ENCODE measurements at places on chromosomes 6 and 20. TPM values are rescaled to one million over a fixed set of nuclear protein-coding genes. Genes with fewer than 3 reads are reported as not detected.

DNA sequence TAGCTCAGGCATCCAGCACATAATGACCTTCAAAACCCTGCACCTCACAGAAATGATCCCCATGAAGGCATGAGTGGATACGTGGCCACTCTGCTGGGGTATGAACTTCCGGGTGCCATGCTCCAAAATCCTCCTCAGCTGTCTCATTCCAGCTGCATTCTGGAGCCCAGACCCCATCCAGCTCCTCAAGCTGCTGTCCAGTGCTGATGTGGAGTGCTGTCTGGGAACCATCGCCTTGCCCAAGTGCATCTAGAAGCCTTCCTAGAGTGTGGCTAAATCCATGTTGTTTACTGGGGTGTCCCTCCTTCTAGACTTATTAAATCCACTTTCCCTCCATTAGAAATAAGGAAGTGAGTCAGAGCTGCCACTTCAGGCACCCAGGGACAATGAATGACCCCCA is 130.8 kb upstream of the PTPRT start:
- DNase-seq, result no peak

DNA sequence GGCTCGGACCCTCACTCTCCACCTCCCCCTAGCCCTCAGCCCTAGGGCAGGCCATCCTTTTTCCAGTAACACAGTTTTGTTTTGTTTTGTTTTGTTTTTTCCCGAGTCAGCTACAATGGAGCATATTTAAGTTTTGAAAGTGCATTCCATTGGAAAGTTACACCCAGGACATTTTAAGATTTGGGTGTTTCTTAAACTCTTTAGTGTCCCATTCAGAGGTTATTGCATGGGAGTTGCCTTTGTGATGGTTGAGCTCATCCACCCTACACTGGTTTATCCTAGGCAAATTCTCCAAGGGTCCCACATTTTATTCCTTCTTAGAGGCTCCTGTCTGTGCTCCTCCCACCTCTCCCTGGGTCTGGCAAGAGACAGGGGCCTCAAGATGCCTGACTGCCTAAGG is 58.9 kb downstream of the THBS2 start:
- DNase-seq, result no peak

DNA sequence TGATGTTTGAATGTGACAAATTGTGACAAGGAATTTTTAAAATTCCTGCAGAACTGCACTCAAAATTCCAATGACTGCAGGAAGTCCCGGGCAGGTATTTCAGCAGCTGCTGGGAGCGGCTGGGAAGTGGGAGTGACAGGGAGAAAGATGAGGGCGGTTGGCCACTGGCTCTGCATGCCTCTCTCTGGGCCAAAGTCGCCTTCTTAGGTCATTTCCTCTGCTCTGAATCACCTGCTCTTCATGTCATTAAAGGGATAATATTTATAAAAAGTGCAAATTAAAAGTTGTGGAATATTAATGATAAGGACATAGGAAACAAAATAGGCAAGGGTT is 43.9 kb downstream of the RAMACL start:
- DNase-seq, result no peak

- no peak for DNase-seq
Observed at GRCh38 chr6:75081047-75081446, 124.8 kb downstream of the COL12A1 start.

GRCh38 chr6:129818251-129818650 is 42.9 kb downstream of the TMEM244 start:
- no peak for DNase-seq

DNA sequence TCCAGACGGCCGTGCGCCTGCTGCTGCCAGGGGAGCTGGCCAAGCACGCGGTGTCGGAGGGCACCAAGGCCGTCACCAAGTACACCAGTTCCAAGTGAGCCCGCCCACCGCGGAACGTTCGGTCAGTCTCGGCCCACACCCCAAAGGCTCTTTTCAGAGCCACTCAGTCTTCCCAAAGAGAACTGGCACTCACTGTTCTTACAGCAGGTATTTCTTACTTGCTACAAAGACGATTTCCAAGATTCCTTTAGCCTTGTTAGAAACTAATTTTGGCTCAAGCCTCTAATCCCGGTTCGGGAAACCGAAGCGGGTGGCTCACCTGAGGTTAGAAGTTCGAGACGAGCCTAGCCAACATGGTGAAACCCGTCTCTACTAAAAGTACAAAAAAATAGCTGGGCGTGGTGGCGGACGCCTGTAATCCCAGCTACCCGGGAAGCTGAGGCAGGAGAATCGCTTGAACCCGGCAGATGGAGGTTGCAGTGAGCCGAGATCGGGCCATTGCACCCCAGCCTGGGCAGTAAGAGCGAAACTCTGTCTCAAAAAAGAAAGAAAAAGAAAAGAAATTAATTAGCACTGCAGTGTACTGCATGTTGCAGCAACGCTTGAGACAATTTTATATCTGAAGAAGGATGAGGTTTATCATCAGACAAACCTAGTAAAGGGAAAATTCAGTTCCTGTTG is 73.1 kb downstream of the OR2B2 start:
- DNase-seq, result no peak

DNA sequence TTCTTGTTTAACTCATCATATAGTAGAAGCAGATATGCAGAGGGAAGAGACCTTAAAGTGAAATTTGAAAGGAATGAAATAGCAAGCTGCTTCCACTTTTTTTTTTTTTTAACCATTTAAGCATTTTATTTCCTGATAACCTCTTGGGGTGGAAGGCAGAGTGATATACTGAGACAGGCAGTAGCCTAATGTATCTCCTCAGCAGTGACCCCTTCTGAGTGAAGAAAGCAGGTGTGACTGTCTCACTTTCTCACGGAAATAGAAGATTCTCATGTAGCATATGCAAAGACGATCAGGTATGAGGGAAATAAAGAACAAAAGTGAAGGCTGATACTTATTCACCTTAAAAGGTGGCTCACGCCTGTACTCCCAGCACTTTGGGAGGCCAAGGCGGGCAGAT is 187.1 kb upstream of the STXBP5 start:
- DNase-seq, result no peak

GRCh38 chr20:14913896-14914620 is 576.6 kb upstream of the FLRT3 start:
- no peak for DNase-seq

DNA sequence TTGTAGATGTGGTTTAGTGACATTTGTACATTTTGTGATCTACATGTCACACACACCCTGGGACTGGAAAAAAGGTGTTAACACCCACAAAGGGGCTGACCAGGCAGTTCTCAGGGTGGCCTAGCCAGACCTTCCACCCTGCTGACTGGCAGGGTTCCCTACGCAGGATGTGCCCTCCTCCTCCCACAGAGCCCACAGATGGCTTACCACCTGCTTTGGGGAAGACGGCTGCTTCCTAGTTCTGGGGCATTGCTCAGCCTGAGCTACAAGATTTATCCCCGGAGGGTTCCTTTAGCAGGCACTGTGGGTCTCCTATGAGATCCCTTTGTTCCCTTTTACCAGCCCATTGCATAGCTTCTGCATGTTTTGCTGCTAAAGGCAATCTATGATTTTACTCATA is 35.1 kb downstream of the SNAP25 start:
- no peak for DNase-seq

- DNase-seq, result peak; percentile 91
Observed at GRCh38 chr6:26205625-26206574, 118.7 kb downstream of the HFE start.

DNA sequence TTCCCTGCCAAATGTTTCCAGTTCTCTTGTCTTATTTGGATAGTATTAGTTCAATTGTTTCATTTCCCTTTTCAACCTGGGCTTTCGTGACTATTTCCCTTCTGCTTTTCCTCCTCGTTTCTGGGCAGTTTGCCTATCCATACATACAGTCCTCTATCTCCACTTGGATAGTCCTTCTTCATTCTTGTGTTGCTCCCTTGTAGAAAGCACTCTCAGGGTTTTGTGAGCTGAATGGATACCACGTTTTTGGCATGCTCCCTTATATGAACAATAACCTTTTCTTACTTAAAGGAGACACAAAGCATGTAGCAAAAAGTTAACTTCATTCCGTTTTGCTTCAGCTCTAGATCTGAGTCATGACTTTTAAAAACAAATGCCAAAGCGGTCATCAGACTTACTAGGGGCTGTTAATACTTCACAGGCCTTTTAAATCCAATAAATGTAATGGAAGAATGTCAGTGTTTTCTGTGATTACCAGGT is 16.6 kb downstream of the CRYBG1 start:
- peak; percentile 44 for DNase-seq

GRCh38 chr6:5521322-5521721 is 260.0 kb downstream of the FARS2 start:
- no peak for DNase-seq

FOXS1 gene
- not detected for total RNA-seq

GPLD1 gene
- total RNA-seq, result 0.03 TPM

TMEM30A gene
- total RNA-seq, result 69.1 TPM

SLC4A11 gene
- total RNA-seq, result 11.3 TPM

PRSS35 gene
- not detected for total RNA-seq

TP53TG5 gene
- total RNA-seq, result not detected

PBOV1 gene
- not detected for total RNA-seq

TPD52L2 gene
- total RNA-seq, result 137 TPM

FRMD1 gene
- not detected for total RNA-seq

PLN gene
- total RNA-seq, result not detected
